ENCODE measurements at places on chromosomes 6 and 20.

- no peak for DNase-seq
These were observed 11.4 kb downstream of the HMGCLL1 start for GRCh38 chr6:55567558-55567957.

- no peak for DNase-seq
These were observed 7.1 kb upstream of the CYP24A1 start for GRCh38 chr20:54180931-54181330.

DNA sequence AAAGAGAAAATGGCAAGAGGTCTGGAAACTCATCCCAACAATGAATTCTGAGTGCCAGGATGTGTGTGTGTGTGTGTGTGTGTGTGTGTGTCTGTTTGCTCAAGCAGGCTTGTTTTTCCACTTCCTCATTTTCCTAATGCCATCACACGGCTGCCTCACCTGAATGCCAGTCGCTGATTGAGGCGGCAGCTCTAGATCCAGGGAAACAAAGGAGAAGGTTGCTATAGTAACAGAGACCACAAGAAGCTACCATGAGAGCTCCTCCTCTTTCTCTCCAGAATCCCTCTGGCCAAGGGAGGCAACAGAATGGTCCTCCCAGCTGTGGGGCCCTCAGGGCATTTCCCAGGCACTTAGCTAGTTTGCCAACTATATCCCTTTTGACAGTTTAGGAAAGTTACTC, 241.1 kb upstream of the TSHZ2 start:
- DNase-seq, result no peak

DNA sequence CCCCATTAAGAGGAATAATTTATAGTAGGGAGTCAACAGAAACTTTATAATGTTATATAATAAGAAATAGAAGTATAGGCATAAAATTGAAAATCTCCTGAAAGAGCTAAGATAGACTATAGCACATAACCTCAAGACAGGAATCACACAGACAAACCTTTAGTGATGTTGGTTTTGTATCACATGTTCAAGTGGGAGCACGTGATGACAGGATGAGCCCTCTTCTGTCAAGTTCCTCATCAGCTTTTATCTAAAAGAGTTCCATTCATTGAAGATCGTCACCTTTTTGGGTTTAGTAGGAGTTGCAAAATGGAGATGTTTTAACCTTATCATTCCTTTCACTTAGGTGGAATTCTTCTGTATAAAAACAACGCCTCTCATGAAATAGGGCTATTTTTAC, 127.0 kb downstream of the MCHR2 start:
- no peak for DNase-seq

GRCh38 chr20:44209686-44210405, 725 bp downstream of the OSER1 start:
- no peak for DNase-seq

DNA sequence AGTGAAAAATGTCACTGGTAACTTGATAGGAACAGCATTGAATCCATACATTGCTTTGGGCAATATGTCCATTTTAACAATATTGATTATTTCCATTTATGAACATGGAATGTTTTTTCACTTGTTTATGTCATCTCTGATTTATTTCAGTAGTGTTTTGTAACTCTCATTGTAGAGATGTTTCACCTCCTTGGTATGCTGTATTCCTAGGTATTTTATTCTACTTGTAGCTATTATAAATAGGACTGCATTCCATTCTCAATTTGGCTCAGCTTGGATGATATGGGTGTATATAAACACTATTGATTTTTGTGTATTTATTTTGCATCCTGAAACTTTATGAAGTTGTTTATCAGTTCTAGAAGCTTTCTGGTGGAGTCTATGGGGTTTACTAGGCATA, 730.3 kb downstream of the DOK5 start:
- no peak for DNase-seq

DNA sequence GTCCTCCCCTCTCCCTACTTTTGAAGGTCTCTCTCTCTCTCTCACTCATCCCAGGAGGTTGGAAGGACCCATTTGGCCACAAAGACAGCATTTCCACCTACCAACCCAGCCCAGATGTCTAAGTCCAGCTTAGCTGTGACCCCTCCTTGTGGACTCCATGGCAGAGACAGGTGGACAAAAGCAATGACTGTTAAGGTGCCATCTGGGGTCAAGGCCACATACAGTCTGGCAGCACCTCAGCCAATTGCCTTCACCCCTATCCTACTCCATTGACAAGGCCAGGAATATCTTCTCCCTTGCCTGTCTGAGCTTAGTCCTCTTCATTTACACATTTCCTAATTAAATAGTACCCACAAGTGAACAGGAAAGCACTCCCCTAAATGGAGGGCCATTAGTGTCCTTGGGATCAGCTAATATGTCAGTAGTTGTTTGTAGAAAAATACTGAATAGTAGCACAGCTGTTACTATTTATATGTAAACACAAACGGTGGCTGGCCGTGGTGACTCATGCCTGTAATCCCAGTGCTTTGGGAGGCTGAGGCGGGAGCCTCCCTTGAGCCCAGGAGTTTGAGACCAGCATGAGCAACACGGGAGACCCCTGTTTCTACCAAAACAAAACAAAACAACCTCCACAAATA, 28.8 kb downstream of the GCM1 start:
- DNase-seq, result peak; percentile 78

- DNase-seq, result no peak
These were observed 240.5 kb downstream of the FARS2 start for GRCh38 chr6:5501837-5502236.

DNA sequence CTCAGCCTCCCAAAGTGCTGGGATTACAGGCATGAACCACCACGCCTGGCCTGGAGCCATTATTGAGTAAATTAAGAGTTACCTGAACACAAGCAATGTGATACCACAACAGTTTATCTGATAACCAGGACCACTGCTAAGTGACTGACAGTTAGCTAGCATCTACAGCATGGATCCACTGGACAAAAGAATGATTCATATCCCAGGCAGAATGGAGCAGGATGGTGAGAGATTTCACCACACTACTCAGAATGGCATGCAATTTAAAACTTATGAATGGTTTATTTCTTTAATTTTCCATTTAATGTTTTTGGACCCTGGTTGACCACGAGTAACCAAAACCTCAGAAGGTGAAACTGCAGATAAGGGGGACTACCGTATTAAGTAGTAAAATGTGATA, 48.6 kb downstream of the RALGAPA2 start:
- DNase-seq, result no peak

- no peak for DNase-seq
These were observed 89.6 kb upstream of the HMGCLL1 start for GRCh38 chr6:55668591-55668990.

GRCh38 chr20:46901638-46902037, 7.0 kb downstream of the EYA2 start:
- DNase-seq, result no peak

DNA sequence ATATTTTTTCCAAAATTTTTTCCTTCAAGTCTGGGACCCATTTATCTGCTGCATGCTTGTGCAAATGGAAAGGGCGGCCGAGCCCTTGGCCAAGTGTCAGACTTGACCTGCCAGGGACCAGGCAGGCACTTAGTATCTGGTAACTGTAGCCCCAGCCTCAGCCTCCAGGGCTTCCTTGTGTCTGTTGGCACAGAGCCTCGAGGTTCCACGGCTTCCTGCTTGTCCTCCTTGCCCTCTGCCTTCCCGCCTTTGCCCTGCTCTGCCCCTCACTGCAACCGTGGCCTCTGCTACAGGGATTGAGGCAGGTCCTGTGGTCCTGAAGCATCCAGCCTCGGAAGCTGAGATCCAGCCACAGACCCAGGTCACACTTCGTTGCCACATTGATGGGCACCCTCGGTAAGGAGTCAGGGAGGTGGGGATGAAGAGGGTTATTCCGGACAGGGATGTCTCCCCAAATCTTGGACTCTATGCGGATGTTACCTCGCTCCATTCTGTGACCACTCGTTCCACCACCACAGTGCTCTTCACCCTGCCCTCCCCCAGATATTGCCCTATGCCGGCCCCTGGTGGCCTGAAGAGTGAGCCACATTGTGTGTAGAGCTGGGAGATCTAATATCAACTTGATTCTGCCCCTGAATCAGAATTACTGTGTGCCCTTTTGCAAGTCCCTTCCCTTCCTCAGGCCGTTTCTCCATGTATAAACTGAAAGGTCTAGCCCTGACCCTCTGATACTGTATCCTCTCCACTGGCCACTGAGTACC, 41.5 kb upstream of the SRF start:
- no peak for DNase-seq

DNA sequence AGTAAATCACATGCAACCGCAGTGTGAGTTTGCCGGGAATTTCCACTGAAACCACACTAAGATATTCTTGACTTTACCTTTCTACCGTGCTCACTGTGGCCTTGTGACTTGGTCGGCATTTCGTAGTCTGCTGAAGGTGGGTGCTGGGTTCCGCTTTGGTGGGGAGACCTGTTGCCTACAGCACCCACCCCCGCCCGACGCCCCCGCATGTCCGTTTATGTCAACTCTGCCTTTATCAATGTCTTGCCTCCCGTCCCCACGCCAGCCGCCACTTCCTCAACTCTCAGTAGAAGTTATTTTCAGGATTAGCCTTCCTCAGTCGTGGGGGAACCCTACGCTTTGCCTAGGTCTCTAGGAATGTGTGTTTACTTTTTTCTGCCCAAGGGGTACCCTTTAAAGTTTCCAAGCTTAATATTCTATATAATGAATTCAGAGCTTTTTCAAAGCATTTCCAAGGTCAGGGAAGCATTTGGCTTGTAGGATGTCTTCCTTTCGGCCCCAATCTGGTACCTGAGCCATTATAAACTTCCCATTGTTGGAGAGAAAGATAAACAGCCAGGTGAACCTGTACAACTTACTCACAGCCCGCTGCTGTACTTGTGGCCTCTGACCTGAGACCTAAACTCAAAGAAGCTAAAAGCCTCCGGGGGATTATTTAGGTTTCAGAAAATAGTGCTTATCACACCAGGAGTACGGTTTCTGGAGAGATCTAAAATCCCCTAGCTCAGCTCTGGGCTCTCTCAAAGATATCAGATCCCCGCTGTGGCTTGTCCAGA, 54.2 kb downstream of the TBC1D7 start:
- no peak for DNase-seq

DNA sequence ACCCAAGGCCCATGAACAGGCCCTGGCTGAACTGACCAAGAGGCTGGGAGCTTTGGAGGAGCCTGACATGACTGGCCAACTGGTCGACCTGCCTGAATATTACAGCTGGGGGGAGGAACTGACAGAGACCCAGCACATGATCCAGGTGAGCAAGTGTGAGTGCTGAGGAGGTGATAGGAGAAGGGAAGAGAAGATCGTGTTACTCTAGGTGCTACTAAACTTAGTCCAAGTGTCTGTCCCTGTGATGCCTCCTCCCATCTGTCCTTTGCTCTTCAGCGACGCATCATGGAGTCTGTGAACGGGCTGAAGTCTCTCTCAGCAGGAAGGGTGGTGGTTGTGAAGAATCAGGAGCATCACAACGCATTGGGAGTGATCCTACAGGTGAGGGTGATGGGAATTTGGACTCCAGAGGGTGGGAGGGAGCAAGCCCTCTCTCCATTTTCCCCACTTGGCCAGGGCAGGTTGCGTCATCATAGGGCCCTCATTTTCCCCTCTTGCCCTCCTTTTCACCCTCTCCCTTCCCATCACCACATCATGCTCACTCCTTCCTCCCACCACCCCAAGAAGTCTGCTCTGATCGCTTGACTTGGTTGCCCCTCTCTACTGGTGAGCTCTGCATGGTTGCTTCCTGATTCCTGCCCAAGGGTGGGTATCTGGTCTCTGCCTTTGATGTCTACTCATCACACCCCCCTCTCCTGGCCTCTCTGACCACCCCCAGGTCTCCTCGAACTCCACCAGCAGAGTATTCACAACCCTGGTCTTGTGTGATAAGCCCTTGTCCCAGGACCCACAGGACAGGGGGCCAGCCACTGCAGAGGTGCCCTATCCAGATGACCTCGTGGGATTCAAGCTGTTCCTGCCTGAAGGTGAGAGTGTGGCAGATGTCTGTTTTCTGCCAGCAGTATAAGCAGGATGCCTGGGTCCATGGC, 4.7 kb downstream of the DXO start:
- DNase-seq, result no peak

DNA sequence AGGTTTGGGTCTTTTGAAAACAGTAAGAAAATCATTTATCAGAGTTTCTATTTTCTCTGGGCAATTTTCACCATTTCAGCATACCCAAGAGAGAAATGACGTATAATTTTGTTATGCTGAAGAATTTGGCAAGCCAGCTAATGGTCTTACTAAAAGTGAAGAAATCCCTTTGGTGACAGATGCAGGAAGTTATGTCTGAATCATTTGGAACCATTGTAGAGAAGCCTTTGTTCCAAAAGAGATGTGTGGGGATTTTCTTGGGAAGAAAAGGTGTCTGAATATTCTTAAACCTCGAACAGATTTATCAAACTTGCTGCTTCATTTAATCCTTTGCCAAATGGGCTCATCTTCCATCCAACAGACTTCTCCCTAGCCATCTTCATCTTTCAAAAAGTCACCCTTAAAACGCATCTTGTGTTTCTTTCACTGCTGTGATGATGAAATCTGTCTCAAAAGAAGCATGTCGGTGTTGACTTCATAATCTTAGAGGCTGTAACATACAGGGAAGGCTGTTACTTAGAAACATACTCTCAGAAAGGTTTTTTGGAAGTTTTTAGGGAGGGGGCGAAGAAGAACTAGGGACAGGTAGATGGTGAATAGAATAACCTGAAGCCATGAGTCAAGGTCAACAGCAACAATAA, 39.5 kb downstream of the CITED2 start:
- DNase-seq, result no peak

GRCh38 chr6:44496665-44497369, 109.3 kb downstream of the CDC5L start:
- DNase-seq, result no peak

DNA sequence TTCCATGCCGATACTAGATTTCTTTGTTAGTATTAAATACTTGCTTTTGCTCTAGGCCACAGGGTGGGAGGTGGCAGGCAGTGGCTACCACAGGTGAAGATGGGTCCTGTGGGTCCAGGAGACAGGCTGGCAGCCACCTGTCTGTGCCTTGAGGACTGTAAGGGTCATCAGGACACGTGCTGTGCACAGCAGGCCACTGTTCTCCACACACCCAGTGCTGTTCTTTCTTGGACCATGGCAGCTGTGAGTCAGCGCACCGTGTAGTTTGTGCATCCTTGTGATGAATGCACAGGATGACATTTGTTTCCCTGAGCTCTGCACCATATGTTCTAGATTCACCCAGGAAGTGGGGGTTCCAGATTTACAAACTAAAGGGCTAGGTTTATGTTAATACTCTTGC, 317.0 kb downstream of the ZFAND3 start:
- DNase-seq, result no peak

GRCh38 chr6:135577059-135577538, 79.6 kb upstream of the AHI1 start:
- no peak for DNase-seq

- no peak for DNase-seq
These were observed 59.7 kb downstream of the ALDH5A1 start for GRCh38 chr6:24554474-24554873.

All from H4 (cell line).